ENCODE measurements at places on chromosomes 11 and 22.

DNA sequence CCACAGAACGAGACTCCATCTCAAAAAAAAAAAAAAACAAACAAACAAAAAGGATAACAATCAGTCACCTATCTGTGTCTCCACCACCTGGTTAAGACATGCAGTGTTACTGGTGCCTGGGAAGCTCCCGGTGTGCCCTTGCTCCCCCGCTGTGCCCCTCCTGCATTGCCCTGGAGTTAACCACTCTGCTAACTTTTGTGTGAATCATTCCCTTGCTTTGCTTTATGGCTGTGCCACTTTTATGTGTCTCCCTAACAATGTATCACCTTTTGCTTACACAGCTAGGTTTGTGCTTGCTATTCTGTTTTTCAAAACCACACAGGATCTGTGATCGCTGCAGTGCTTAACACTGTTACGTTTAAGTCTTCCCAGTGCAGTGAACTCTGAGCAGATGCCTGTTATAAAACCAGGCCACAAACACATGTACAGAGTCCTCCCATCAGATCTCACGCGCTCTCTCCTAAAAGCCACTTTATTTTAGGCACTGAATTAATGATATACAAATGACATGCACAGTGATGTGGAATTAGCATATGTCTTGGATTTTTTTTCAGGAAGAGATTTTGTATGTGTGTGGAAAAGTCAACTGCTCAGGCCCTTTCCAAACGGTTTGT is 69.9 kb downstream of the BUD13 start:
- DNase-seq = no peak

DNA sequence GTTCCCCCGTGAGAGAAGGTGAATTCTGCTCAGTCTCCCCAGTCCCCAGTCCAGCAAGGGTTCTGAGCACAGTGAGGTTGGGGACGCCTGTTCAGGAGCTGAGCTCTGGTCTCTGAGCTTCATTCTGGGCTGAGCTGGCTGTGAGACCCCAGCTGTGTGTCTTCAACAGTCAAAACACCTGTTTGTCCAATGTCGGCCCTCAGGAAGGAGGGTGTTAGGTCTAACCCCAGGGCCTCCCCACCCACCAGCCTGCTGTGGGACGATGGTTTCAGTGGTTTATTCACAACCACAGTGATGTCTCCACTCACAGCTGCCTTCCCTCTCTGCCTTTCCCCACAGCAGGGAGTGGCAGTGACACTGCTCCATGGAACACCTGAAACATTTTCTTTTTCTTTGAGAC is 1282.9 kb downstream of the TBC1D22A start:
- DNase-seq = no peak

DNA sequence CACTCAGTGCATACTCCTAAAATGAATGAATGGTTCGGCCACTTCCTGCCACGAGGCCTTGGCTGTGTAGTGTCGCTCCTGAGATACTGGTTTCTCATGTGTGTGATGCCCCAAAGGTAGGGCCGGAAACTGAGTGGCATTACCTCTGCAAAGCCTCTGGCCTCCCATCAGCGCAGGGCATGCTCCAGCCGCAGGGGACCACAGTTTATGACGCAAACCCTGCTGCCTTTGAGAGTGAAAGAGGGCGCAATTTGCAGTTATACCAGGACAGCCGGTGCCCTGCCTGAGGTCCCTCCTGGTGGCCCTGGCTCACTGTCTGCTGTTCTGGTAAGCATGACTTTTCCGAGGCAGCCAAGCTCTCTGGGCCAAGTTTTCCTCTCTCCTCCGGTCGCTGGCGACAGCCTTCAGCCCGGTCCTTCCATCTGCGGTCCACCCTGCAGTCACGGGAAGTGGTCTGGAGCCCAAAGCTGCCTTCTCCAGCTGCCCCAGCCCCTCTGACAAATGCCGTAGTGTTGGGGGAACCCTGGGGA is 2.4 kb upstream of the FGF3 start:
- DNase-seq = no peak

GRCh38 chr11:125871391-125872137 is 15.9 kb upstream of the HYLS1 start:
- DNase-seq = no peak

GRCh38 chr22:17806437-17806836 is 32.2 kb upstream of the BID start:
- DNase-seq = no peak

DNA sequence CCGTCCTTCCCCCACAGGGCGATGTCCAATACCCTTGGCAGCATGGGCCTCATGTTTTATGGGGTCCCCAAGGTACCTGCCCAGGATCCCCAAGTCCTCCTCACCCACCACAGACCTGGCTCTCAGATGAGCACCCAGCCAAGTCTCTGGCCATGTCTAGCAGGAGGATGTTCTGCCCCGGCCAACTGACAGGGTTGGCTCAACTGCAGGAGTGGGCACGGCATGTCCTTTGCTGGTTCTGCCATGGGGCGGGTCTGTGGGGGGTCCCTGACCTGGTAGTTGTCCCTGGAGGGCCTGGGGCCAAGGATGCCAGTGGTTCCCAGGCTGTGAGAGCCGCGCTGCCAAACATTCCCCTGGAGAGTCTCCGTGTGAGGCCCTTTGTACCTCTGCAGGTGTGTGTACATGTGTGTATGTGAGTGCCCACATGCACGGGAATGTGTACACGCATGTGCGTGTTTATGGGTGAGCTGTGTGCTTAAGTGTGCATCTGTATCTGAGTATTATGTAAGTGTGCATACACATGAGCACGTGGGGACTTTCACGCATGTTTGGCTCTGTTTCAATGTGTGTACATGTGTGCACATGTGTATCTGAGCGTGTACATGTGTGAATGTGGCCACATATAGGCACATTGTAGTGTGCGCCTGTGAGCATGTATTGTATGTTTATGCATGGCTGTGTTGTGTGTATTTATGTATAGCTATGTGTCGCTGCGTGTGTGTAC is 85.5 kb downstream of the KCNQ1 start:
- DNase-seq = peak; percentile 33

DNA sequence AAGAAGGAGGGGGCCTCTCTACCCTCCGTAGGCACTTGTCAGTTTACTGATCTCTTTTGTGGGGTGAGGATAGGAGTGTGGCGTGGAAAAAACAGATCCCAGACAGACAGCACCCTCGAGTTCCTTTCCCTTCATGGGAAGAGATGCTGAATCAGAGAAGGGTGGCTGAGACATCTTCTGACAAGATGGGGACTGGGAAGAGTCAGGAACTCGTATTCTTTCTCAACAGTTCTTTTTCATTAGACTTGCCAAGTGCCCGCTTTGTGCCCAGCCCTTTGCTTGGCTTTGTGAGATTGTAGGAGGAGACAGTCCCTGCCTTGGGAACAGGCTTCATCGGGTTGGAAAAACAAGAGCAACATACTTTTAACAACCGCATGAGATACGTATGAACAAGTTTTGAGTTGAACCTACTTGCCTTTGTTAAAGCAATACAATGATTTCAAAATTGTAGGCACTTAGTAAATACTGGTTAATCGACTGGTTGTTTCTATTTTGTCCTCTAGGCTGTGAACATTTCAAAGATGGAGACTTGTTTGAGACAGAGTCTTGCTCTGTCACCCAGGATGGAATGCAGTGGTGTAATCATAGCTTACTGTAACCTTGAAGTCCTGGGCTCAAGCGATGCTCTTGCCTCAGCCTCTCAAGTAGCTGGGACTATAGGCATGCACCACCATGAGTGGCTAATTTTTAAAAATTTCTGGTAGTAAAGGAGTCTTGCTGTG is 1.1 kb downstream of the RRM1 start:
- DNase-seq = no peak

DNA sequence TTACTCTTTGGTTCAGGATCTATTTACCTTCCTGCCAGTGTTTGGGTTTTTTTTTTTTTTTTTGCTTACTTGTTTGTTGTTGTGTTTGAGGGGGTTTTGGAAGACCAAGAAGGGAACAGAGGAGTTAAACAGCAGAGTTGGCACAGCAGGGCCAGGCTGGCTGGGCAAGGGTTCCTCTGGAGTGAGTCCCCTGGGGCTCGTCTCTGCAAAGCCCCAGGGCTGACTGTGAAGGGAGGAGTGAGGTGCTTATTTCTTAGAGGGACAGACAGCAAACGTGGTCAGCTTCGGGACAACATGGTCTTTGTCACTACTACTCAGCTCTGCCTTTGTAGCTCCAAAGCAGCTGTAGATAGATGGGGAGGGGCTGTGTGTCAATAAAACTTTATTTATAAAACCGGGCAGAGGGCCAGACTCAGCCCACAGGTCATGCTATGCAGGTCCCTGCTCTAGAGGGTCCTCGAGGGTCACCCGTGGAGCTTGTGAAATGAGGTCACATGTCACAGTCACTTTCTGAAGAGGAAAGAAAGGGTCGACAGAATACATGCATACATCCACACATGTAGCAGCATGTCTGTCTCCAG is 1404.7 kb downstream of the BRD1 start:
- DNase-seq = no peak

DNA sequence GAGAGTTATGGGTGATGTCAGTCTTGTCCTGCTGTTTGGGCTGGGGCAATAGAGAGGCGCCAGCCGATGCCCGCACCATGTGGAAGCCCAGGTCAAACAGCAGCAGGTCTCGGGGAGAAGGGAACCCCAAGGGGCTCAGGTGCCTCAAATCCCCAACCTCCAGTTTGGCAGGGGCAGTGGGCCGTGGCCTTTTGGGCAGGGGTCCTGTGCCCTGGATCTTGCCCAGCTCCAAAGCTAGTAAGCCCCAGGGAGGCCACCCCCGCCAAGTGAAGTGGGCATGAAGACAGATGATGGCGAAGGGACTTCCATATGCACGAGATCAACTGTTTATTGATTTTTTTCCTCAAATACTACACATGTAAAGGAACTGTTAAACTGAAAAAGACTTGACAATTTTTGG is 12.4 kb upstream of the ARFGAP3 start:
- no peak for DNase-seq

DNA sequence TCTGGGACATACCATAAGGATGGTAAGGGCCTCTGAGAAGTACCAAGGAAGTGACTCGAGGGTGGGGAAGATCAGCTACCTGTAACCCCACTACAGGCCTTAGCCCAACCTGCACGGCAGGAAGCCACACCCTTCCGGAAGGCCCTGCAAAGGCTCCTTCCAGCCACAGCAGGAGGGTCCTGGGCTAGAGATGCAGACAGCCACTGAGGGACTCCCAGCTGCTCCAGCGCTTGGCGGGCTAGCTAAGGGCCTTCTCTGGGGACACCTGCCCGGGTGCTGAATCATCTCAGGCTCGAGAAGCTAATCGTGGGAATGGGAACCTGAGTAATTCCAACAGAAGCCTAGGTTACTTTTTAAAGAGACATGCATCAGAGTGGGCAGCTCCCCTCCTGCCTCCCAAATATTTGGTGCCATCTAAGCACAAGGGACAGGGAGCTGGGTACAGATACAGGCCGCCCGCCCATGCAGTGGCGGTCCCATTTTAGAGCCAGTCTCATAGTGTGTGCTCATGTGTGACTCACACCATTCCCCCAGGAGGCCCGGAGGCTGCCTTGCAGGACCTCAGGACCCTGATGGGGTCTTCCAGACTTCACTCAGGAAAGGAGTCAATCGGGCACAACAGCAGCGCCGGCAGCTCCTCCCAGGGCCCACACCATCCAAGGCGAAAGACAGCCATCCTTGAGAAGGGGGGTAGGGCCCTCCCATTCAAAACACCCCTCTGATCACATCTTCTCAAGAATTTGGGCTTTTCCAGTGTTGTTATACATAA is 8.0 kb downstream of the MYH9 start:
- DNase-seq = no peak

- peak; percentile 68 for DNase-seq
Measured at GRCh38 chr11:47186076-47186699, at the start of gene PACSIN3. Gene PACSIN3 (minus strand): TSS chr11:47186434. CDS start chr11:47182727, 3,707 bp downstream.

DNA sequence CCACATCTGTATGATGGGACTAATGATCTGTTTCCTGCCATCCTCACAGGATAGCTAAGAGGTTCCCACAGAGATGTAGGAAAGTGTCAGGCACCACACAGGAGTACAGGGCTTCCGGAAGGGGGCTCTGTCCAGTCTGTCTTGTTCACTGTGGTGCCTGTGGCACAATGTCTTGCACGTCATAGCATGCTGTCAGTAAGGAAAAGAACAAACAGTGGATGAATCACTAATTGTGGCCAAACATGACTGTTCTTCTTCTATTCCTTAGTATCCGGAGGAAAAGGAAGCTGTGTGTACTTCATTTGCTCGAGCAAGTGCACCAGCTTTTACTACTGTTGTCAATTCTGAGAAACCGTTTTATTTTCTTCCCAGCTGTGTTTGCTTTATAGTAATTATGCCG is 73.4 kb upstream of the YWHAH start:
- no peak for DNase-seq

GRCh38 chr11:118171269-118172062 is 5.0 kb downstream of the SCN2B start:
- peak; percentile 53 for DNase-seq

GRCh38 chr22:37659066-37659896 is 758 bp downstream of the PDXP start:
- DNase-seq = no peak

DNA sequence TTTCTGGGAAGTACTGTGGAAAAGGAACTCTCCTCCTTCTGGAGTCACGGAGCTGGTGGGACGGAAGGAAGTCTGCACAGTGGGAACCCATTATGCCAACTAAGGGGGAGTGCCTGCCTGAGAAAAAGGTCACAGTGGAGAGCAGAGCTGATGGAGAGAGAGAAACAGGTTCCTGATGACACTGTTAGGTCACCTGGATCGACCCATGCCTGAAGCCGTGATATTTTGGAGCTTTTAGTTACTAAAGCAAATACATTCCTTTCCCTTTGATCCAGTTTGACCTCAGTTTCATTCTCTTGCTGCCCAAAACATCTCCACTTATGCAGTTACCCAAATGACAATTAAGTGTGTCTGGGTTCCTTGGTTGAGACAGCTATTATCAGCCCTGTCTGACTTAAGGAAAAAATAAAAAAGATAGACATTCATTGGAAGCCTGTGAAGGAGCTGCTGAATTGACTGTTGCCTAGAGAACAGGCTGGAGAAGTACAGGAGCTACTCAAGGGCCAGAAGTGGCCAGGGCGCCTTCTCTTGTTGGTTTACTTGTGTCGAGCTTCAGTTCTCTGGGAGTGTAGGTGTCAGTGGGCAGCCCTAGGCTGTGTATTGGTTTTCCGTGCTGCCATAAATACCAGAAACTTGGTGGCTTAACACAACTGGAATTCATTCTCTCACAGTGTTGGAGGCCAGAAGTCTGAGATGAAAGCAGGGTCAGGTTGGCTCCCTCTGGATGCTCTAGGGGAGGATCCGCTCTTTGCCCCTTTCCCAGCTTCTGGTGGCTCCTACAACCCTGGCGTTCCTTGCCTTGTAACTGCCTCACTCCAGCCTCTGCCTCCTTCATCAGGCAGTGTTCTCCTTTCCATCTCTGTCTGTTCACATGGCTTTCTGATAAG is 13.6 kb downstream of the MRGPRD start:
- no peak for DNase-seq

GRCh38 chr11:5059391-5059790 is at the start of gene OR52E2:
Gene OR52E2 (minus strand): TSS chr11:5059627. CDS start chr11:5059627, 0 bp downstream.
- DNase-seq = no peak

Measured in left hindlimb (tissue), 1 donor.